ENCODE measurements at places on chromosomes 16 and 17.

- DNase-seq: no peak
Measured at GRCh38 chr16:89618109-89618998, 4.9 kb downstream of the DPEP1 start.

DNA sequence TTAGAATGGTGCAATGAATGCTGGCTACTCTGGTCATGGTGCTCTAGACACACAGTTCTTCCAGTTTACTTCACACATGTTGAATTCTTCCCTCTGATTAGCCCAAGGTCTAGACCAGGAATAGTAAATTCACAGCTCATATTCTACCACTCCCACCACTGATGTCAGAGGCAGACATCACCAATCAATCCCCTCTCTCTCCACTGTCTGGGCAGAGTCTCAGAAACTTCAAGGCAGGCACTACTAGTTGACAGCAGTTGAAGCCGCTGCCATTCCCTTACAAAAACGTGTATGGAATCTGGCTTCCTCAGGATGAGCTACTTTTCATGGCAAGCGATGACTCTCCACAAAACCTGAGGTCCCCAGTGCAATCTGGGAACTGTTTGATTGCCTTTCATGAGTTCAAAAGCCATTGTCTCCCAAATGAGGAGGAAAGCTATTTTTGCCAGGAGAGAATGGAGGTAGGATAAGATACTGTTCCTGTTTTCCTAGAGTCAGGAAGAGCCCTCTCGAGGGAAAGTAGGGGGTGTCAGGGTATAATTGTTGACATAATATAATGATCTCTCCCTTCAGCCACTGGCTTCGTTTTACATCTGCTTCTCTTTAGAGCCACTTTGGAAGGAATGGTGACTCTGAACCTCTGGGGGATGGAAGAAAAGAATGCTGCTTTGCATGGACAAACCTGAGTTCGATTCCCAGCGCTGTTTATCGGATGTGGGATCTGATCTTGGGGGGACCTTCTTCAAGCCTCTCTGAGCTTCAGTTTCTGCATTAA lies 90.0 kb downstream of the FOXL1 start:
- DNase-seq: peak; percentile 44

DNA sequence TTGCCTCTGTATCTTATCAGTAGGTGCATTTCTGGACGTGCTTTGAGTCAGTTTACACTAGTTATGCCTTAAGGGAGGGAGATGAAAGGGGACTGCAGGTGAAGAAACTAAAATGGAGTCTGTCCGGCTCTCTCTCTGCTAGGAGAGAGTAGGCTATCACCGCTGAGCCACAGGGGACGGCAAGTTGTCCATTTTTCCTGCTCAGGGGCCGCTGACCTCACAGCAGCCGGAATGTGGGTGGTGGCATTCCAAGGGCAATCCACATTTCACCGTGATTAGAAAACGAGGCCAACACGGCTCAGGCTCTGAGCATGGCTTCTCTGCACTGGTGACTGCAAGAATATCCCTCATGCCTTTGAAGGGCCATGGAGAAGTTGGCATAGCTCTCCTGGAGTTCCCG lies 19.0 kb upstream of the KLHDC4 start:
- DNase-seq: no peak

GRCh38 chr17:7445619-7445968 lies 733 bp downstream of the CHRNB1 start:
- no peak for DNase-seq

- peak; percentile 62 for DNase-seq
Measured at GRCh38 chr17:38454532-38454931, 26.3 kb downstream of the ARHGAP23 start.

- DNase-seq: no peak
Measured at GRCh38 chr17:44768505-44769142, 9.8 kb downstream of the ADAM11 start.

DNA sequence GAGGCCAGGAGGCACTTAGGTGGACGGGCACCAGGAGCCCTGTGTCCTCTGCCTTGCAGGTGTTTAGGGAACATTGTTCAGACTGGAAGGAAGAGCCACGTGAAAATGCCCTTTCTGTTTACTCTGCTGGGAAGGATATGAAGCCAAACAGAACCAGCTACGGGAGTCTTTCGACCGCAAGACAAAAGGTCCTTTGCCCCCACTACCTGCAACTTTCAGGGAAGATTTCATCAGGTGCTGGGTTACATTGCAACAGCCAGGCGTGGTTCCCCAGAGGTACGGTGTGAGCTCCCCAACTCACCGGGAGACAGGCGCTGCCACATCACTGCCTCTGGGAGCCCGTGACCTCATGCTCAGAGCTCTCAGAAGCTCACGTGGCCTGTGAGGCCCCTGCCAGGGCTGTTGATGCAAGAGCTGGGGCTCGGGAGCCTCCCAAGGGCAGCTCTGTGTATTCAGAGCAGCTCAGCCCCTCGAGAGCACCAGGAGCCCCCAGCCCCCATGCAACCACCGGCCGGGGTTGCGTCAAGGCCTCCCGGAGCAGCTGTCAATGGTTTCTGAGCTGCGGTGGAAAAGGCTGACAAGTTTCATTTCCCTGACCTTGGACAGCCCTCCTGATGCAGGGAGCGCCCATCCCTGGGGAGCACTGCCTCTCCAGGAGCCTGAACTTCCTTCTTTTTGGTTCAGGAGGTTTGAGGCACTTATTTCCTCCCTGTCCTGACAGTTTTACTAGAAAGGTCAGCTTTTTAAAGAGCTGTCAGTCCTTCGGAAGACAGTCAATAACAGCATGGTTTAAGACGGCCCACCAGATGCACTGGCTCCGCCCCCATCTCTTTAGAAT lies 42.1 kb downstream of the TBC1D16 start:
- DNase-seq: no peak

DNA sequence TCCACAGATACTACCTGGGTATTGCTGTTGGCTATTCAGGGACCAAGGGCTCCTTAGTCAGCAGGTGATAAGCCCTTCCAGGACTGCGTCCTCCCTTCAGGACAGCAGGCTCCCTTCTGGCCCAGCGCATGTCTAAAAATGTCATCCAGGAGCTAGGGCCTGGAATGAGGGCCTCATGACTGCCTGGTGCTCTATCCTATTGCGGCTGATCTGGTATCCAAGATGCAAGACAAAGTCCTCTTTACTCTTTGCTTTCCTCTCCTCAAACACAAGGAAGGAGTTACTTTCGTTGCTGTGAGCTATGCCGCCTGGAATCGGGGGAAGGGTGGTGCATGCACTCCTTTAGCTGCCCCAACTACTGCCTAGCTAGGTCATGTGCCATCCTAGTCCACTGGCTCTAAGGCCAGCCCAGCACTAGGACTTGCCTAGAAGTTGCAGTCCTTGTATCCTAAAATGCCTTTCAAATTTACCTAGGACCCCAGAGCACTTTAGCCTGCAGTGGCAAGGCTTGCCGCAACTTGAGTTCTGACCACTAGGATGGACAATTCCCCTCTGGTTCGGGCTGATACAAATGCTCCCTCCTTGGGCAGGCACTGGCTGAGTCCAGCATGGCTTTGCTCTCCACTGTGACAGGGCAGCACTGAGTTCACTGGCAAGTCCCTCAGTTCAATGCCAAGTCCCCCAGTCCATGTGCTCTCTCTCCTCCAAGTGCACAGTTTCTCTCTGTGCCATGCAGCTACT lies 10.1 kb upstream of the TMEM219 start:
- DNase-seq: no peak

- DNase-seq: no peak
Measured at GRCh38 chr17:79612468-79613194, 1.8 kb upstream of the RBFOX3 start.

DNA sequence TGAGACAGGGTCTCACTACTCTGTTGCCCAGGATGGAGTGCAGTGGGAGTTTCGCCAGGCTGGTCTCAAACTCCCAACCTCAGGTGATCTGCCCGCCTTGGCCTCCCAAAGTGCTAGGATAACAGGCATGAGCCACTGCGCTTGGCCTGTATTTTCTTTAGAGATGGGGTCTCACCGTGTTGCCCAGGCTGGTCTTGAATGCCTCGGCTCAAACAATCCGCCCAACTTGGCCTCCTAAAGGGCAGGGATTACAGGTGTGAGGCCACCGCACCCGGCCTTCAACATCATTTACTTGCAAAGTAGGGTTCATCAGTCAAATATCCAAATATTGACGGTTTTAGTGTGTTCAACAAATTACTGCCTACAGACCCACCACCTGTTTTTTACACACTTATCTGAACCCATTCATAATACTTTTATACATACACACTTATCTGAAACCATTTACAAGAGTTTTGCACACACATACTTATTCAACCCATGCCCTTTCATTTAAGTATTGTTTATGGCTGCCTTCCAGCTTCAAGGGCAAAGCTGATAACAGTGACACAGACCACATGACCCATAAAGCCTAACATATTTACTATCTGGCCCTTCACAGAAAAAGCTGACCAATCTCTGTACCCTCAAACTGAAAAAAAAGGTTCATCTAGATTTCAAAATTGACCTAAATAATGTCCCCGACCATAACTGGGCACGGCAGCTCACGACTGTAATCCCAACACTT lies 11.9 kb downstream of the TMEM170A start:
- no peak for DNase-seq

DNA sequence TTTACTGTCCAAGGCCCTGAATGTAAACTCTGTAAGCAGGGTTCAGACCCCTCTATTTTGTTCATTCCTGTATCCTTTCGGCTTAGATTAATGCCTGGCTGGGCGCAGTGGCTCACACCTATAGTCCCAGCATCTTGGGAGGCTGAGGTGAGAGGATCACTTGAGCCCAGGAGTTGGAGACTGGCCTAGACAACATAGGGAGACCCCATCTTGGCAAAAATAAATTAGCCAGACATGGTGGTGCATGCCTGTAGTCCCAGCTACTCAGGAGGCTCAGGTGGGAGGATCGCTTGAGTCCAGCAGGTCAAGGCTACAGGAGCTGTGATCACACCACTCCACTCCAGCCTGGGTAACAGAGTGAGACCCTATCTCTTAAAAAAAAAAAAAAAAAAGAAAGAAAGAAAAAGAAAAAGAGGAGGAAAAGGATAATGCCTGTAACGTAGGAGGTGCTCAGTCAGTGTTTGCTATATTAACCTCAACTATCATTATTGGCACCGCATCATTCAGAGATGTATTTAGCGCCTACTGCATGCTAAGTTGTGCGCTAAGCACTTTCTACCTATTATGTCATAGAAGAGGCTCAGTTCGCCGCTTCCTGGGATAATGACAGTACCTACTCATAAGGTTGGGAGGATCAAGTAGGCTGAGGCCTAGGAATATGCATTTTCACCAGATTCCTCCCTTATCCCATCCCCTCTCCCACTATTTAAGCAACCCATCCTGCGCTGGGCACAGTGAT lies 5.0 kb downstream of the SOCS1 start:
- DNase-seq: no peak

DNA sequence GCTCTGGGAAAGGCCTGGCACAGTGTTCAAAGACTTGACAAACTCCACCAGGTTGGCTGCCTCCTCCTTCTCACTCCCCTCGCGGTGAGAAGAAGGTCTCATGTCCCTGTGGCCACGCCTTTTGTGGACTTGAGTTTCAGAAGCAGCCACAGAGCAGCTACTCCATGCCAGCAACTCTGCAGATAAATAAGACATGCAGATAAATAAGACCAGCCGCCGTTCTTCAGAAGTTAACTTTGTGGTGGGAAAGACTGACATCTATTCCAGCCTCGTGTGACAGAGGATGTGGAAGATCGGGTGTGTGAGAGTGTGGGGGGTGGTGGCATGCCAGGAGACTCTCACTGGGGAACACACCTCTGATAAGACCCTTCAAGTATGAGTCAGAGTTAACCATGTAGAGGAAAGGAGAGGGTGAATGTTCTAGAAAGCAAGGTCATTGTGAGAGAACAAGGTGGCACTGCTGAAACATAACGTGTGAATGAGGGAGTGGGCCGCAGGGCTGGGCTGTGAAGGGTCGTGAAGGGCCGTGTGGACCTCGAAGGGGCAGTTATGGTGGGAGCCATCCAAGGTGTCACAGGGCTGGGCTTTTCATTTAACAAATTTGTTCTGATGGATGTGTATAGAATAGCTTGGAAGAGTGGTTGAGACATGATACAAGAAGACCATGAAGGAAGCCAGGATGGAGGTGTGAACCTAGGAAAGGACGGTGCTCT lies 830 bp downstream of the SPACA3 start:
- no peak for DNase-seq

DNA sequence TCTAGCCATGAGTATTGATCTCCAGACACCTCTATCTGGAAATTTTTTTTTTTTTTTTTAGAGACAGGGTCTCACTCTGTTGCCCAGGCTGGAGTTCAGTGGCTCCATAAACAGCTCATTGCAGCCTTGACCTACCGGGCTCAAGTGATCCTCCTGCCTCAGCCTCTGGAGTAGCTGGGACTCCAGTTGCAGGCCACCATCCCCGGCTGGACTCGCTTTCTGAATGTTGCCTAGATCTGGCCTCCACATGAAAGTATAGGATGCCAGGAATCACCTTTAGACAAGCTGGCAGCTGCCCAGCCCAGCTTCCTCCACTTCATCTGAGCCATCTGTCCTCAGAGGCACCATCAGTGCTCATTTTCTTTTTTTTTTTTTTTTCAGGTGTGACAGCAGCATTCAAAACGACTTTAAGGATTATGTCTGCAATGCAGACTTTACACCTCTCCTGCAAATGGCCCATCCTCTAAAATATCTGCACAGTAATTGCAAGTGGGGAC lies 6.4 kb upstream of the PRR14 start:
- DNase-seq: no peak

DNA sequence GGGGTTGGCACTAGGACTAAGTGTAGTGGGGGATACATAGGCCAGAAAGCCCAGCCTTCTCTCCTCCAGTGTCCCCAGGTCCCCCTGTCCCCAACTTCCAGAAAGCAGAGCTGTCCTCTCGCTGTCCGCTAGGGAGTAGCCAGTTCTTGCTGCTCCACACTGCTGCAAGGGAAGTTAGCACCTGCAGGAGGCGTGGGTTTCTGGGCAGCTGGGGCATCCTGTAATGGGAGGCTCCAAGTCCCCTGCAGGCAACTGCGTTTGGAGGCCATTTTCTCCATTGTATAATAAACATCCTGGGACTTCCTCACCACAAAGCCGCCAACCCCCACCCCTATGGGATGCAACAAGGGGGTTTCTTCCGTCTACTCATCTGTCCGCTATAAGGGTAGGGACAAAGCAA lies 1.7 kb downstream of the RPRML start:
- no peak for DNase-seq

DNA sequence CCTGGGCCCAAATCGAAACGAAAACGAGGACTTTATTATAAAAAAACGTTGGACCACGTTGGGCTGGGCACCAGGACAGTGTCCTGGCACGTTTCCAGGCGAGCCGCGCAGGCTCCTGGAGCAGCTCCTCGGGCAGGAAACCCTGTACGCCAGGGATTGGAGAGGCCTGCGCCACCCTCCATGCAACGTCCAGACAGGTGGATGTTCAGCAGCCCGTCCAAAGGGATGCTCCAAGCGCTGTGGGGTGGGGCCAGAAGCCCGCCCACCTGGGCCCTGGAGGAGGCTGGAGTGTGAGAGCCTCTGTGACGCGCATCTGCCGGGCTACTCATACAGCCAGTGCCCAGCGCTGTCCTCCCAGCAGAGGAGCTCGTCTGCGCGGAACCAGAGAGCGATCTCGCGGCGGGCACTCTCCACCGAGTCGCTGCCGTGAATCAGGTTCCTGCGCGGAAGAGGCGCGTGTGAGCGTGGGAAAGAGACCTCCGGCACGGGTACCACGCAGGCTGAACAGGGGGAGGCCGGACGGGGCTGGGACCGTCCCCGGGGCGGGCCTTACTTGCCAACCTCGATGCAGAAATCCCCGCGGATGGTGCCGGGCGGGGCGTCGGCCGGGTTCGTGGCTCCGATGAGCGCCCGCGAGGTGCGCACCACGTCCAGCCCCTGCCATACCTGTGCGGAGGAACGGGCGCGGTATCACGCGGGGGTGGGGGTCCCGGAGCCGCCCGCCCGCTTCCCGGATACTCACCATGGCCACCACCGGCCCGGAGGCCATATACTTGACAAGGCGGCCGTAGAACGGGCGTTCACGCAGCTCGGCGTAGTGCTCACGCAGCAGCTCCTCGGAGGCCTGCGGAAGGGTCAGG lies 785 bp downstream of the NME3 start:
- no peak for DNase-seq
